Naive thymus-derived CD4-positive, alpha-beta T cell (primary cell): ENCODE measurements at places on chromosomes 5 and 9. TPM values are rescaled to one million over a fixed set of nuclear protein-coding genes. Genes with fewer than 3 reads are reported as not detected.

DNA sequence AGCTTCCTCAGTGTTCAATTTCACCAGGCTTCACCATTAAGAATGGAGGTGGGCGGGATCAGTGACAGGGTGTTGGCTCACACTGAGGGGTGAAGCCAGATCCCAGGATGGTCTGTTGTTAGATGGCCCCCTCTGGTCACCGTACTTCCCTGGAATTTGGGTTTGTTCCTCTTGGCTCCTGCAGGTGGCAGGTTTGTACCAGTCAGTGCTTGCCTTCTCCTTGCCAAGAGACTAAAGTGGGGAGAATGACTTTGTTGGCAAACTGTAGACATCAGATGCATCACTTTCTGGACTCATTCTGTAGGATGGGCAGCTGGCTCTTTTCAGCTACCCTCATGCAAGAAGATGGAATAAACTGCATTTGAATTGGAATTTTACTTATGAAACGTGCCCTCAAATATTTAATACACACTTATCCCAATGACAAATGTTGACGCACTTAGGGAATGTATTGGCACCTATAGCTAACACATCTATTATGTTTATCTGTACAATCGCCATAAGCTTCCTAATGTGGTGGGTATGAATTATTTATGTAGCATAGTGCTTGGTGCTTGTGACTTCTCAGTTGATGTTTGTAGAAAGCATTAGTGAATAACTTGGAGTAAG is 31.4 kb upstream of the ANKRD55 start:
- peak; percentile 24 for DNase-seq
- no peak overlapping the region for H3K4me3 ChIP-seq
- H3K4me1 ChIP-seq = no peaks in the 10 kb centered on the region
- H3K36me3 ChIP-seq = no peaks in the 10 kb centered on the region

GRCh38 chr5:158010831-158011230 is 151.9 kb upstream of the CLINT1 start:
- no peaks in the 10 kb centered on the region for H3K36me3 ChIP-seq
- no peaks in the 10 kb centered on the region for H3K27me3 ChIP-seq
- DNase-seq = no peak
- no peak overlapping the region for H3K27ac ChIP-seq
- H3K4me1 ChIP-seq = no peaks in the 10 kb centered on the region
- no peak overlapping the region for H3K4me3 ChIP-seq

SCGB3A2 gene
- not detected for total RNA-seq

- peak overlapping the region; percentile 46 for H3K4me3 ChIP-seq
- no peaks in the 10 kb centered on the region for H3K36me3 ChIP-seq
- no peak overlapping the region for H3K27ac ChIP-seq
- H3K27me3 ChIP-seq = no peaks in the 10 kb centered on the region
- peaks cover 4% of the 10 kb centered on the region for H3K4me1 ChIP-seq
Measured at GRCh38 chr9:126325821-126326220, 808 bp upstream of the MVB12B start.

DNA sequence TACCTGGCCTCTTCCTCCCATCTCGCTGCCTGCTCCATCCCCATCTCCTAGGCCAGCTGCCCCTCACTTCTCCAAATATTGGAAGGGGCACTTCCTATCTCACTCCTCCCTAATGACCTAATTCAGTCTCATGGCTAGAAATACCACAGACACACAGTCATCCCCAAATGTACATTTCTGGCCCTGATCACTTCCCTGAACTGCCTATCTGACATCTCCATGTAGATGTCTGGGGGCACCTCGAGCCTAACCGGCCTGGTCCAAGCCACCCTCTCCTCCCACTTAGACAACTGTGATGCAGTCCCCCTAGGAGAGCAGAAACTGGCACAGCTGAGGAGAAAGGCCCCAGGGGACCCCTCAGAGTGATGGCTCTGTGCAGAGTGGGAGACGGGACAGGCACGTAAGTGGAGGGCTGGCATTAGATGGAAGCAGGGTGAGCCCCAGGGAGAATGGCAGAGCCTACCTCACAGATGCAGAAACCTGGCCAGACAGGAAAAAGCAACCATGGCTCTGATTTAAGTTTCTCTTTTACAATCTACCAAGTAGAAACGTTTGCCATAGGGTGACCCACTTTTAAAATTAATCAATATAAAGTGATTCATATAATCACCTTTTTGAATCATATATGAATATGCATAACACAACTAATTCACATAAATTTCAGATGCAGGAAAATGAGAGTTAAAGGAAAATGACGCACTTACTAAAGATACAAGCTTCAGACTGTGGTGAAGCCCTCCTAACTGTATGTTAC is 22.1 kb downstream of the CAMSAP1 start:
- H3K27ac ChIP-seq = no peak overlapping the region
- no peak for DNase-seq
- H3K27me3 ChIP-seq = no peaks in the 10 kb centered on the region
- H3K4me3 ChIP-seq = no peak overlapping the region
